Karpas-422 (cell line): ENCODE measurements at places on chromosomes 16 and 17.

DNA sequence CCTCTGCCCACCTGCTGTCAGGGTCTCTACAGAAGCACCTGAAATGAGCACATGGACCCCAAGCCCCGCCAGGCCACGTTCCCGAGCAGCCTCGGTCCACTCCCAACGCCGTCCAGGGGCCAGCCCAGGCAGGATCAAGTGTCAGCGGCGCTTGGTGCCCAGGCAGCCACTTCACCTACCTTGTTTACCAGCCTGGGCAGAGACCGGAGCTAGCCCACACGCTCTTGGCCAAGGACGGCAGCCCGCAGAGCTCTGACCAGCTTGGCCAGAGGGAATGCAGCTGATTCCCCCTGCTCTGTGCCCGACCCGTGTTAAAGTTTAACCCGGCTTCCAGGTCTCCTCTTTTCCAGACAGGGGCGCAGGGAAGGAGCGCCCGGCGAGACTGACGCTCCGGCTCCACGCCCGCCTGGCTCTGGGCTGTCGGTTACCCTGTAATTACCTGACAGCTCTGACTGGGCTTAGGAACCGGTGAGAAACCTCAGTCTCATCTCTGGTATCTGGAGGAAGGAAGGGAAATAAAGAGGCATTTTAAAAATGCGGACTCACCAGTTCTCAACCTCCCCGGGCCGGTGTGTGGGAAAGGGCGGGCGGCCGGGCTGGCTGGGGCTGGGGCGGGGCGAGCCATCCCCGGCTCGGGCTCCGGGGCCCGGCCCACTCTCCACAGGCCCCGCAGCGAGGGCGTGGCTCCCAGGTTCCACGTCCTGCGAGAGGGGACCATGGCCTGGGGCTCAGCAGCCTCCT, 4.6 kb downstream of the KIFC3 start:
- no peak for DNase-seq

DNA sequence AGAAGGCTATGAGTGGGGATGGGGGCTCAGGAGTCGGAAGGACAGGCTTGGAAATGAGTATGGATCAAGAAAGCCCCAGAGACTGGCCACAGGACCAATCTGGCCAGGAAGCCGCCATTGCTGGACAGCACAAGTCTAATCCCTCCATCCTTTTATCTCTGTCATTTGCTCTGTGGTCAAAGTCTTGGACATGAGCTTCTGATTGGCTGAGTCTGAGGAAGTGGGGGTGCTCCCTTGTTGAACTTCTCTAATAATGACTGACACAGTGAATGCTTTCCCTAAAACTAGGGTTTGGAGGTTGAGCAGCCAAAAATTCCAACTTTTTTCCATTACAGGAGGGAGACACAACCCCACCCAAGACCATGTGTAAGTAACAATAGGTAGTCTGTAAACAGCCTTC, 97.4 kb downstream of the MARF1 start:
- no peak for DNase-seq

- DNase-seq: no peak
Observed at GRCh38 chr17:81403671-81404534, 8.6 kb downstream of the BAHCC1 start.

- no peak for DNase-seq
Observed at GRCh38 chr17:80285237-80285920, 24.7 kb downstream of the RNF213 start.

DNA sequence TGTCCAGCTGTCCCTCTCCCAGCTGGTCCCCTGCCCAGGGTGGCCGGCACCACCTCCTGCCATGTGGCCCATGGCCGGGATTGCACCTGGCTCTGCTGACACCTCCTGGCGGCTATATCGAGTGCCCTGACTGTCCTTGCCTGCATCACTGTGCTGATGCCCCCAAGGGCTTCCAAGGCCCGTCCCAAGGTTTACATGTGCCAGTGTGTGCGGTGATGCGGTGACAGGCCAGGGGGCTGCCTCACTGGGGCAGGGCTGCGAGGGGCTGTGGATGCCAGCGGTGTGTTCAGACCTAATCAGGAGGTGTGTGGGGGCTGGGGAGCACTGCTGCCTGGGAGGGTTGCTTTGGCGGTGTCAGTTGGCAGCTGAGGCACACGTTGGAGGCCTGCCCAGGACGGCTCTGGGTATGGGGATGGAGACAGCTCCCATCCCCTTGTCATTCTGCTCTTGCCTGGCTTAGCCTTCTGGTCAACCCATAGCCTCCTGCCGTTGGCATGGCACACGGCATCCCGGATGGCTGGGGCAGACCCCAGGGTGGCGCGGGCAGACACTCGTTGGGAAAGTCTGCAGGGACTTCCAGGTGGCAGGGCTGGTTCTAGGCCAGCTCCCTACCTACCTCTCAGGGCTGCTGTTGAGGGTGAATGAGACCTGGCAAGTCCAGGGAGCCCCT, 5.5 kb downstream of the MAP2K3 start:
- DNase-seq: no peak

DNA sequence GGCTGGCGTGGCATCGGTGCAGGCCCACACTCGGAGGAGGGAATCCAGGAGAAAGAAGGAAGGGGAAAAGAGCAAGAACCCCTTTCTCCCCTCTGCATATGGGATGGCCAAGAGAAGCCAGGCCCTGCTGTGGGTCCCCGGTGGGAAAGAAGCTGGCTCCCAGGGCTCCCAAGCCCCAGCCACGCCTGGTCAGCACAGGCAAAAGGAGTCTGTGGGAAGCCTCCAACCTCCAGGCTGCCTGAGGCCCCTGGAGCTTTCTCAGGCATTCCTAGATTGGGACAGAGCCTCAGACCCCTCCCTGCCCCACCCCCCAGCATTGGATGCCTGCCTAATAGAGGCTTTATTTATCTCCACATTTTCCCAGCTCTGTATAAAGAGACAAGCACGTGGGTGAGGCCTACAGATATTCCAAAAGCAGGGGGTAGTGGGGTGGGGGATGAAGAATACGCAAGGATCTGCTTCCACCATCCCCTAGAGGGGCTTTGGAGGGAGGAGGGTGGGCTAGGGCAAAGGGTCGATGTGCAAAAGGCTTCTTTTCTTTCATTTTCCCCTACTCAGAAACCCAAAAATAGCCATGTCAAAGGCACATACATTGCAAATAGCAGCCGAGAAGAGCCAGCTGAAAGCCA, 56.4 kb downstream of the MPRIP start:
- DNase-seq: no peak

DNA sequence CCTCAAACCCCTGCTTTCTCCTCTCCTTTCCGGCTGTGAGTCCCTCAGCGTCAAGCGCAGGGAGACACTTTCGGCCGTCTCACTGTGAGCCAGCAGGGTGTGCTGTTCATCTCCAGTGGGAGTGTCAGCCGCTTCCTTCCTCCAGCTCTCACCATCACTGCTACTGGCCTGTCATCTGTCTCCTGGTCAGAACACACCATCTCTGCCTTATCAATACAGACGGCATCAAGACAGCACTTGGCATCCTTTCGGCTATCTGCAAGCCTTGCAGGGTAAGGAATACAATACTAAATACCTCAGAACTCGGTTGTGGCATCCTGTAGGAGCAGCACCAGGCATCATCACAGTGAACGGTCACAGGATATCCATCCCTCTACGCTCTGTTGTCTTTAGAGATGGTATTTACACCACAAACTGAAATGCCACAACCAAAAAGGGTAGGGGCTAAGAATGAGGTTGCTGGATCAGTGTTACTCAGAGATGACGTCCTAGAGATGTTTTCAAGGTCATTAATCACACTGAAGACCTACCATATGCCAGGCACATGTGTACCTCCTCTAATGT, 20.7 kb upstream of the CMTM4 start:
- peak; percentile 72 for DNase-seq

GRCh38 chr16:4298761-4299522, 16.9 kb upstream of the GLIS2 start:
- DNase-seq: no peak
